ENCODE measurements at places on chromosomes 5 and 9.

- no peak for DNase-seq
Measured at GRCh38 chr5:535846-536698, 11.8 kb upstream of the SLC9A3 start.

DNA sequence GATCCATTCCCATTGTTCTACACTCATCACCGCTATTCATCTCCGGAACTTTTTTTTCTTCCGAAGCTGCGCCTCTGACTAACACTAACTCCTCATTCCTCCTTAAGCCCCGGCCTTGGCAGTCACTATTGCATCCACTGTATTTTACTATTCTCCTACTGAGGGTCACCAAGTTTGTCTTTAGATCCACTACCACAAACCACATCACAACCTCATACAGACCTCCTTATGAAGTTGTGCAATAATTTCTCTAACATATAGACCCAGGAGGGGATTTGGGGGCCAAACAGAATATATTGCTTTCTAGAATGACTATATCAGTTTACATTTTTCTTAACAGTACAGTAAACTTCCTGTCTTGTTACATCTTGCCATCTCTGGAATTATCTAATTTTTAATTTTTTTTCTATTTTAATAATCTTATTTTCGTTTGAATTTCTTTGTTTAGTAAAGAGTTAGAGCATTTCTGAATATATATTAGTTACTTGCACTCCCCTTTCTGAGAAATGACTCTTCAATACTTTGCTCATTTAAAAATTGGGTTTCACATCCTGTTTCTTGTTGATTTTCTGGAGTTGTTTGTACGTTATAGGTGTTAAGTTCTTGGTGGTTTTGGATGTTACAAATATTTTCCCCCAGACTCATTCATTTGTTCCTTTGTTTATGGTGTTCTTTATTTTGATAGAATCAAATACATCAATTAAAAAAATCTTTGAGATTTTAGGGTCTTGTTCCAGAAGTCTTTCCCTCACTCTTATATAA, 37.1 kb downstream of the DMRT2 start:
- DNase-seq = no peak

DNA sequence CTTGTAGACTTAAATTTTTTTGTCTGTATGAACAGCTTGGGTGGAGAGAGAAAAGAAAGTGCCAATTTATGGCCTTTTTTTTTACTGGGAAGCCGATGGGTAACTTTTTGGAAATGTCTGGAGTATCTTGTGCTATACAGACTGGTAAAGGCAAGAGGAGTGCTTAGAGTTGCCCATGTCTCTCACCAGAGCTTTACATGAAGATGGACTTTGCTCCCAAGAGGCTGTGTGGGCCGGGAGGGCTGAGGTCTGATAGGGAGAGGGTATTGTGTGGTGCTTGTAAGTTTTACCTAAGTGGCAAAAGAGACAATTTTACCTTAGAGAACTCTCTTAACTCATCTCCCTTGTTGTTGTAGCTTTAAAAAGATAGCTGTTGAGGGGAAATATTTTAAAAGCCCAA, 203.2 kb downstream of the SEMA6A start:
- no peak for DNase-seq

DNA sequence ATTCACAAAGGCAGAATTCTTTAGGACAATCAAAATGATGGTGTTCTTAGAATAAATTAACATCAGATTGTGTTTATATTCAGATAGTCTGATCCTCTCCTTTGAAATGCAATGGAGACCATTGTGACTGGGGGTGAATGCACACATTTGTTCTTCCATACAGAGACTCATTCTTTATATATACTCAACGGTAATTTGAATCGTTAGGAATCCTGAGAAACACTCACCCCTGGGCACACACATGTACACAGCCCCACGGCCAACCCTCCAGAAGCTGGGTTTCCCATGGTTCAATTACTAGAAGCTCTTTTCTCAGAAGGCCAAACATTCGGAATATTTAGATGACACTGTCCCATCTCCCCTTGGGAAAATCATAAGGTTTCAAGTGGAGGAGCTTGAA, 57.5 kb upstream of the EPB41L4B start:
- no peak for DNase-seq

GRCh38 chr9:26142631-26143030, 464.4 kb upstream of the TUSC1 start:
- no peak for DNase-seq

GRCh38 chr5:67102708-67103107, 93.9 kb downstream of the CD180 start:
- DNase-seq = no peak

DNA sequence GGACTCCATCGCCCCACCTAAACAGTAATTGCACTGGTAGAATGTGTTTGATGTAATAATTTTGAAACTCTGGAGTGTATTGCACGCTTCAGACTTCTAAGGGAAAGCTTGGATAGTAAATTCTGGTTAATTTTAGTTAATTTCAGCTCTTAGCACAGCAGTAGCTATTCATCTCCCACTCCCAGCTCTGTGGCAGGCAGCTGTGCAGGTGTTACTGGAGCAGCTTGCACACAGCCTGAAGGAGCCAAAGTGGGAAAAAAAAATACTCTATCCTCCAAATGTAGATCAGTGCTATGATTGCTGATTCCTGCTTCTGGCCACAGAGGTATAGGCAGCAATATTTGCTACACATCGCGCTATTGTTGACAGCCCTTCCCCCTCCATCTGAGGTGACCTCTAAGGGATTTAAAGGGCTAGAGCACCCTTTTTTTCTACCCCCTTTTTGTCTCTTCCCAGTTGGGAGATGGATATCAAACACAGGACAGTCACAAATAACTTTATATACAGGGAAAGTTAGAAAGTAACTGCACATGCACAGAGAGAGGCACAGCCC, 97.4 kb downstream of the KCTD16 start:
- DNase-seq = no peak

GRCh38 chr5:6066016-6066415, 312.3 kb downstream of the MED10 start:
- no peak for DNase-seq

- no peak for DNase-seq
Measured at GRCh38 chr9:85600675-85601263, 141.0 kb downstream of the AGTPBP1 start.

DNA sequence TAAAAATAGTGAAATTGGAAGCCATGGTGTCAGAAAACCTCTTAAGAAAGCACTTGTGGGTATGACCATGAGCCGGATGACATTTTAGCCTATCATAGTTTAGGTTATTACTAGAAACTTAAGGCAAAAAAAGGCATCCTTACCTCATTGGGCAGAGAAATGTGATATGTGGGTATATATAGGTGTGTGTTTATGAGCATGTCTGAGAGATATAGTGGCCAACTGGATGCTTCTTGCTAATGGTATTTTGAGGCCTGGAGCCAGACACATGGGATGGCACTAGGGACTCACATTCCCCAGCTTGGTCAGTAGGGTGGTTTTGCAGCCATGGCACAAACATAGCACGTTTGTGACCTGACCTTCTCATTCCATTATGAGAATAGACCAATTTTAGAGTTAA, 295.6 kb upstream of the MEF2C start:
- no peak for DNase-seq

GRCh38 chr5:32229586-32229985, 55.5 kb upstream of the GOLPH3 start:
- DNase-seq = no peak

GRCh38 chr5:141777130-141777529, 95.1 kb upstream of the ARAP3 start:
- DNase-seq = no peak

DNA sequence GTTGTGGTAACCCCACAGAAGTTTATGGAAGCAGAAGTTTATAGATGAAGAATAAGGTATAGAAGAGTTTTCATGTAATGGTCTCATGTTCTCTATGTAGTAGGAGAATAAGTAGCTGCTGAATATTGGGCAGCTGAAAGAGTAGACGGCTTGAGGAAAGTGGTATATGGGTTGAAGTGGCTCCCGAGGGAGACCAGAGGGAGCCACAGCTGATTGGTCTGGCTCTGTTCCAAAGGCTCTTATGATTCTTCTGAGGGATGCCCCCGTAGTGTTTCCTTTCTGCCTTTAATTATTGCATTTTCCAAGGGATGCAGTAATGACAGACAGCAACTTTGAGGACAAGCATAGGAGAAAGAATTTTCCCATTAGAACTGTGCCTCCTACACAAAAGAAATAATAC, 30.1 kb upstream of the TENT2 start:
- DNase-seq = no peak

DNA sequence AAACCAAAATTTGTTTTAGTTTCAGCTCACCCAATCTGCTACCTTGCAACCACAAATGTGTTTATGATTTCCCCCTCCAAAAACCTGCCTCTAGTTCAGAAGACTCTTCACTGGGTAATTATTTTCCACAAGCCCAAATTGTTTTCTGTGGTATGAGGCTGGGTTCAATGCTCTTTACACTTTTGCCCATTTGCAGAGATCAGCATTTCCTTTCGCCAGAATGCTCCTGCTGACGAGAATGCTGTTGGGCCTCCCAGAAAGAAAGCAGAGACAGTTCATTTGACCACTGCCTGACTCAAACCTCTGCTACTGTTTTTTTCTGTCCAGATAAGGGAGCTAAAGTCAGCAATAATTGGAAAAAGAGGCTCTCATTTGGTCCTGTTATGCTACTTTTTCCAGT, 427.3 kb downstream of the PDE4D start:
- DNase-seq = no peak

DNA sequence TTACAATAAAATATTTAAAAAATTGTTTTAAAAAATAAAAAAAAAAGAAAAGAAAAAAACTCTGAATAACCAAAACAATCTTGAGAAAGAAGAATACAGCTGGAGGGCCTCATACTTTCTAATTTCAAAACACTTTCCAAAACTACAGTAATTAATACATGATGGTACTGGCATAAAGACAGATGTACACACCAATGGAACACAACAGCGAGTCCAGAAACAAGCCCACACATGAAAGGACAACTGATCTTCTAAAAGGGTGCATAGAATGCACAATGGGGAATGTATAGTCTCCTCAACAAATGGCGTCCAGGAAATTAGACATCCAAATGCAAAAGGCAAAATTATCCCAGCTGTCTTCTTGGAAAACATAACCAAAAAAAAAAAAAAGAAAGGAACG, 99.6 kb downstream of the LURAP1L start:
- no peak for DNase-seq

DNA sequence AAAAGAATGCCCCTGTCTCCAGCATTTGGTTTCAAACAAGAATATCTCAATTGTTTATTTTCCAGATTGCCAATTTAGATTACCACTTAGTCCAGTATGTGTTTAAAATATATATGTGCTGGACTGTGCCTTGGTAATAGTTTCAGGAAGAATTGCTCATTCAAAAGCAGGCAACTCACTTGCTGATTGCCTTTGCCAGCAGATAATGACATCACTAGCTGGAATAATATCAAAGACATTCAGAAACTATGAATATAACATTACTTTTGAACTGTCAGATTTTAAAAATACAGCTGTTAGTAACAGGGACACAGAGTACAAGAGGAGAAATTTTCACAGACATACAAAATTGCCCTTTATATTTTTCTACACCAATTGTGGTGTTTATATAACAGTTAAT, 96.0 kb upstream of the ITGA2 start:
- no peak for DNase-seq

DNA sequence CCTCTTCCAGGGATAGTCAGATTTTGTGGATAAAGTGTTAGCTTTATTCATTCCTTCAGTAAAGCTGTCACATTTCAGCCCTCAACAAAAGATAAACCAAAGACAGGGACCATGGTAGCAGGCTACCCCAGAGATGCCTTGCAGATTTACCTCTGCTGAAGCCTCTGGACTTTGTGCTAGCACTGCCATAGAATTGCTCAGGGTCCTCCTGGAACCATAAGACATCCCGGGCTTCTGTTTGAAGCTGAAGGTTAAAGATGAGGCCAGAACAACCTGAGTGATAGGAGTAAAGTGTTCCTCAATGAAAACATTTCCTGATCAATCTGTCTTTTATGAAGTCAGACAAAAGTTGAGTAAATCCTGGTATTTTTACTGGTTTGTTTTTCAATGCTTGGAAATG, 57.5 kb upstream of the ARL15 start:
- no peak for DNase-seq

DNA sequence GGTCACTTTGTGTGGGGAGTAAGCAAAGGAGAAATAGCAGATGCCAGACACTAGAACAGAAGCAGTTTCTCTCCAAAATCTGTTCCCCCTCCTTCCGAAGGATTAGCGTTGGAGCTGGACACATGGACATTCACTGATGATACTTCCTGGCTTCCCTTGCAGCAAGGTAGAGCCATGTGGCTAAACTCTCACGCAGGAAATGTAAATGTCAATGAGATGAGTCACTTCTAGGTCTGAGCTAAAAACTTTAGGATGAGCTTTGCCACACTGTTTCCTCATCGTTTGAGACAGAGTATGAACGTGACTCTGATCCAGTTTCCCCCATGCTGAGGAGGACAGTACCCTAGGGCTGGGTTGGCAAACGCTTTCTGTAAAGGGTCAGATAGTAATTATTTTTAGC, 5.1 kb downstream of the BHMT2 start:
- no peak for DNase-seq

DNA sequence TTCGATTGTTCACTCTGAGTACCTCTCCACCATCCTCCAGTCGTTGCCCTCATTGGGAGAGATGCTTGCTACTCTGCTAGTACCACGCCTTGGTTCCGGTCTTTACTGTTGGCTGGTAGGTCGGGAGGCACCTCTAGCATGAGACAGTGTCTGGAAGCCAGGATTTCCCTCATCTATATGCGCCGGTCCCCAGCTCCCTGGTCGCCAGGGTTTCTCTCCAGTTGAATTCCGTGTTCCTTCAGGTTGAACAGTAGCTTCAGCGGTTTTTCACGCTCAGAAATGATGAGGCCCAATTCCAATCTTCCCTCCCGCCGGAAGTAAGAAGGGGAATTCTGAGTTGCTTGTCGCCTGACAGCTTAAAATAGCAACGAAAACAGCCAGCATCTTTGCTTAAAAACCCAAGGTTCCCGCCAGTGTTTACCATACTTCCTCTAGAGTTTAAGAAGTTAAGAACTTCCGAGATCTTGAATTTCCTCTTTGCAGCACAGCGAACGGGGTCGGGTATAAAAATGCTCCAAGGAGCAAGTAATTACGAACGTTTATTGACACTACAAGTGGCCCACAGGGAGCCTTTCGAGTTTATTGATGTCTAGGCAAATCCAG, 1.3 kb upstream of the ST8SIA4 start:
- DNase-seq = peak; percentile 54

- DNase-seq = no peak
Measured at GRCh38 chr9:131688377-131688776, 51.5 kb downstream of the RAPGEF1 start.

DNA sequence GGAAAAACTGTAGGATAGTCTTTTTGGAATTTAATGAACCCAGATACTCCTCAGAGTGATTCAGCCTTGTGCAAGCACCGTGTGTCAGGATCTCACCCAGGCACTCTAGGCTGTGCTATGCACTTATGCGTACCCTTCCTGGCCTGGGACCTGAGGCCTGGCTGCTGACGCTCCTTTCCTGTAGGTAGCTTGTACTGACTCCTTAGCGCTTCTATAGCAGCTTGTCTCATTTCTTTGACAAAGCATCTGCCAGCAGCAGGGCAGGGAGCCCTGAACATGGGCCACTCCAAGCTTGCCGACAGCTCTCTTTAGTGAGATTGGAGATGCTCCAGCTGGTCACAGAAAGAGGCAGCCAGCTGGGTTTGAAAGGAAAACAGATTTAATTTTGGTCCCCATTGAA, 147.3 kb downstream of the SGCD start:
- no peak for DNase-seq
